AG04450 (cell line): ENCODE measurements at places on chromosomes 3 and 15.

- no peak for DNase-seq
Observed at GRCh38 chr15:38647683-38648082, 83.1 kb upstream of the RASGRP1 start.

GRCh38 chr3:197019535-197019934 is 10.1 kb downstream of the MELTF start:
- DNase-seq = no peak

DNA sequence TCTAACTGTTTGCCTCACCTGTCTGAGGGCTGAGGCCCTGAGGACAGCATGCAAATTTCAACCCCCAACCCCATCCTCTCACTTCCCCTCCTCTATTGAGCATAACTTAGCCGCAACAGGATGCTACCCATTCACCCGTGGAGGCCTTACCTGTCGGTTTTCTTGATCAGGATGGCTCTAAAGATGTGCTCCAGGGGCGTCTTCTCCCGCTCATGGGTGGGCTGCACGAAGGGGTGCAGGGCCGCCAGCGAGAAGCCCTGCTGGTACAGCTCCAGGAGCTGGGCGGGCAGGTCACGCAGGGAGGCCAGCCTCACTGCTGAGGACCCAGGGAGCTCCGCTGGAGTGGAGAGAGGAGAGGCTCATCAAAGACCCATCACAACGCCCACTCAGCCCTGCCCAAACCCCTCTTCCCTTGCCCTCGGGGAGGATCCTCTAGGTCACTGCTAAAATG is 79.8 kb downstream of the RFTN1 start:
- no peak for DNase-seq

- DNase-seq = peak; percentile 21
Observed at GRCh38 chr3:53109190-53109589, 21.0 kb downstream of the RFT1 start.

DNA sequence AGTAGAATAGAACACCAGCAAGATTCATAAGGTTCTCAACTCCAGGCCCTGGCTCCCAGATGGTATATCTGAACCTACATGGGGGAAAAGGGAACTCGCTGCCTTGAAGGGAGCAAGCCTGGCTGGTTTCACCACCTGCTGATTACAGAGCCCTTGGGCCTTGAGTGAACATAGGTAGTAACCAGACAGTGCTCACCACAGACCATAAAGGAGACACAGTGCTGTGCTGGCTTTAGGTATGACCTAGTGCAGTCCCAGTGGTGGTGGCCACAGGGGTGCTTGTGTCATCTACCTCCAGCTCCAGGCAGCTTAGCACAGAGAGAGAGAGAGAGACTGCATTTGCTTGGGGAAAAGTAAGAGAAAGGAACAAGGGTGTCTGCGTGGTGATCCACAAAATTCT is 409.8 kb downstream of the FGF12 start:
- DNase-seq = no peak

DNA sequence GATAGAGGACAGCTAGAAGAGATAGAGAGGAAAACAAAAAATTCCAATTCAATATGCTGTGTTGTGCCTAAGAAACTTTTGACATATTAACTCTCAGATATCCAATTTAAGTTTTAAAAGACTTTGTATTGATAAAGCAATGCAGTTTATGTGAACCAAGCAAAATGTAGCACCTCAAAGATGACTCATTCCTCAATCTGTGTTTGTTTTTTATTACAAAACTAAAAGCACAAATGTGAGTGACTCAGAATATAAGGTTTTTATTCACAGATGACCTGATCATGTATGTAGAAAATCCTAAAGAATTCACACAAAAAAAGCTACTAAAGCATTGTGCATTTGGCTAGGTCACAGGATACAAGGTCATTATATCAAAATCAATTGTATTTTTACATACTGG is 11.1 kb downstream of the HCLS1 start:
- no peak for DNase-seq

DNA sequence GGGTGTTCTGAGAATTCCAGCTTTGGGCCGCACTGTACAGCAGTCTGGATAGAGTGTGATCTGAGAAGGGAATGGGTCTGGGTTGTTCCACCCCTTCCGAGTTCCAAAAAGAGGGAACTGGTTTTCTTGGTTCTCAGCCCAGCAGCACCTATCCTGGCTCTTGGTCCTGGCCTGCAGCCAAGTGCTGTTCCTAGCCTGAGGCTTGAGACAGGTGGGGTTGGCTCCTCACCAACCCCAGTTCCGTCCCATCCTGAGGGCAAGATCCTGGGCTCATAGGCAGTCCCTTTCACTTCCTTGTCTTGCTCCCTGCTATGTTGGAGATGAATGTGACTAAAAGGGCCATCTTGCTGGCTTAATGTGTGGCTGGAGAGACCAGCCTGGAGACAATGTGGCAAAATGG is 15.2 kb downstream of the IVD start:
- DNase-seq = no peak

DNA sequence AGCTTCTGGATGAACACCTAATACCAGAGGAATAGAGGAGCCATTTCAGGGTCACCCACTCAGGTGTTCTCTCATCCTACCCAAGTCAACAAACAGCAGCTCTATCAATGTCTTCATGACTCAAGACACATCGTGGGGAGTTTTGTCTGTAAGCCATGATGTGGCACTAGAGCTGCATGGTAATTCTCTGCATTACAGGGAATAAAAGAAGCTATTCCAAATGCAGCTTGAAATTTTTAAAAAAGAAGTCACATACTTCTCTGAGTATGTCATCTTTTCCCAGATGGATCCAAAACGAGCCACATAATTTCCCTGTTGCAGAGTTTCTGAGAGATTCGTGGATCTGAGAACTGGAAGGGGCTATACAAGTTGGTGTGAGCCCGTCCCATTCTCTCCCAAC is 6.1 kb upstream of the THSD4 start:
- no peak for DNase-seq
